ENCODE measurements at places on chromosomes 7 and 10. TPM values are rescaled to one million over a fixed set of nuclear protein-coding genes. Genes with fewer than 3 reads are reported as not detected.

GRCh38 chr10:123554656-123555055, 111.5 kb upstream of the GPR26 start:
- DNase-seq = no peak

- no peak for DNase-seq
Measured at GRCh38 chr7:158303121-158303520, 284.5 kb downstream of the PTPRN2 start.

RNF32 gene
- total RNA-seq = 0.38 TPM

AKR1D1 gene
- total RNA-seq = not detected

NPTX2 gene
- 0.43 TPM for total RNA-seq

AEBP1 gene
- total RNA-seq = 93.1 TPM
